ENCODE measurements at places on chromosomes 4 and X. TPM values are rescaled to one million over a fixed set of nuclear protein-coding genes. Genes with fewer than 3 reads are reported as not detected.

The VBP1 gene
- total RNA-seq = 18.7 TPM

GRCh38 chrX:6683353-6683752, 148.4 kb upstream of the VCX3A start:
- DNase-seq = no peak

DNA sequence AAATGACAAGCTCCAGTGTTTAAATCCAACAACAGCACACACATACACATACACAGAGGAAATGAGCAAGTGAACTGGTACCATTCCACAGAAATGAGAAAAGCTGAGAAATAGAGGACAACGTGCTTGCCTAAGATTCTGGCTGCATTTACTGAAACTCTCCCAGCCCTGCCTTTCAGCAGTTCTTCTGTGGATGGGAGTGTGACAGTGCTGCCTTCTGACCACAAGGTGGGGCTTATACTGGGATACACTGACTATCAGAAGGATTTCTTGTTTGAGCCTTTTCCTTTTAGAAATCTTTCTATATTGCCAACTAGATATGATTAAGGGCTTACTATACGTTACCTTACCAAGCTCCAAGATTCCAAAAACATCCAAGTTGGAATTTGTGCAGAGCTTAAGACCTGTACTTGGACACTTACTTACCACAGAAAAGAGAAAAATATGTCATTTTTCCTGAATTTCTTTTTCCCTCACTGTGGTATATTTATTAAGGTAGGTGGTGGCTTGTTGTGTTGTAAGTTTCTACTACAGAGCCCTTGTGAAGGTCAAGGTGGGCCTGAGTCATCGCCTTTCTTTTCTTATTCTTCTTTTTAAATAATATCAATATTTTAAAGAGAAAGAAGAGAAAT, 10.7 kb upstream of the CXCL8 start:
- peak; percentile 8 for DNase-seq

DNA sequence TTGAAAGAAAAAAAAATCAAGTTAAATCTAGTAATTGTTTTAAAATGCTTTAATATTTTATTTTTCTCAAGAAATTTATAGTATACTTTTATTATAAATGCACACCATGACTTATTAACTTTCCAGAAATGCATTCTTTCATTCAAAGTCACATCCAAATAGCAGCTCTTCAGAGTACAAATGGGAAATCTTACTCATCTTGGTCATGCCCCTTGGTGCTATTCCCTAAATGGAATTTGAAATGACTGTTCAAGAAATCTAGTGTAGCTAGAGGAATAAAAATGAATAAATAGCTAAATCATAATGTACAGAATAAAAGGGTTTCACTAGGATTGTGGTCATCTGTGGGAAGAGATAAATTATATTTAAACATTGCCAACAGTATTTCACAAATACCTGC, 1139.7 kb downstream of the PCDH18 start:
- DNase-seq = no peak

DNA sequence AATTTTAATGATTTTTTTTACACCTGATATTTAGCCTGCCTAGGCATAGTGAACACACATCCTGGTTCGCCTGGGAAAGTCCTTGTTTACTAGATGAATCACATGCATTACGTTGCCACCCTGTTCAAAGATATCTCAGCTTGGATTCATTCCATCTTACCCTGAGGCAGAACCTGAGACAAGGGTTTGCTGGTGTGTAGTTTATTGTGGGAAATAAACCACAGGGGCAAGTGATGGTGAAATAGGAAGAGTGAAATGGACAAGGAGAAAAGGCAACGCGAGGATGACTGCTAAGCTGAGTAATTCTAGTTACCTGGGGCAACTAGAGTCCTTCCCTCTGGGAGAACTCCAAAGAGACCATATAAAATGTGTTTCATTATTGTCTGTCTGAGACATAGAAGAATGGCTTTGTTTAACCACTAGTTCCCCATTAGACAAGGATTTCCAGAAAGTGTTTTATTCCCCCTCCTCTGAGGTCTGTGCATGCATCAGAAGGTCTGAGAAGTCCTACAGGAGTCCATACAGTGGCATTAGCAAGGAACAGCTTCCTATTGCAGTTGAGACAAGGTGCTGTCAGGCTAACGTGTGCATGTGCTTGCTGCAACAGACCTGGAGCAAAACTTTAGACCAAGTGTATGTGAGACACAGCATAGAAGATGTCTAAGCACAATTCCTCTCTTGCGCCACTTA, 797.3 kb upstream of the FRG1 start:
- no peak for DNase-seq

All from natural killer cell (primary cell).